ENCODE measurements at places on chromosomes 2 and 18. TPM values are rescaled to one million over a fixed set of nuclear protein-coding genes. Genes with fewer than 3 reads are reported as not detected.

Gene CRACDL
- 3.3 TPM for total RNA-seq

Gene NCK2
- total RNA-seq, result 33.2 TPM

Gene VIL1
- total RNA-seq, result not detected

Gene IHH
- not detected for total RNA-seq

Gene FAM237A
- 1.9 TPM for total RNA-seq

Gene SLC4A5
- total RNA-seq, result 3.6 TPM

Gene TUBB8B
- not detected for total RNA-seq

Gene HADHA
- total RNA-seq, result 244 TPM

Gene ECEL1
- total RNA-seq, result 0.27 TPM

Gene LYG1
- 0.57 TPM for total RNA-seq

Gene OBSL1
- 199 TPM for total RNA-seq

Gene SCN3A
- total RNA-seq, result 0.35 TPM

Gene SIX3
- total RNA-seq, result not detected

Gene LPIN2
- total RNA-seq, result 9.3 TPM

Gene RGPD3
- total RNA-seq, result 0.08 TPM

Gene MC4R
- not detected for total RNA-seq

Gene GPBAR1
- total RNA-seq, result 1.2 TPM

Gene SULT1C2
- 0.97 TPM for total RNA-seq

Gene TMEM17
- 1.4 TPM for total RNA-seq

Gene FTCDNL1
- total RNA-seq, result 2.3 TPM

Gene ANKRD62
- total RNA-seq, result not detected

Gene SPP2
- not detected for total RNA-seq
